Endothelial cell (in vitro differentiated cells): ENCODE measurements at places on chromosomes 4 and X. TPM values are rescaled to one million over a fixed set of nuclear protein-coding genes. Genes with fewer than 3 reads are reported as not detected.

DNA sequence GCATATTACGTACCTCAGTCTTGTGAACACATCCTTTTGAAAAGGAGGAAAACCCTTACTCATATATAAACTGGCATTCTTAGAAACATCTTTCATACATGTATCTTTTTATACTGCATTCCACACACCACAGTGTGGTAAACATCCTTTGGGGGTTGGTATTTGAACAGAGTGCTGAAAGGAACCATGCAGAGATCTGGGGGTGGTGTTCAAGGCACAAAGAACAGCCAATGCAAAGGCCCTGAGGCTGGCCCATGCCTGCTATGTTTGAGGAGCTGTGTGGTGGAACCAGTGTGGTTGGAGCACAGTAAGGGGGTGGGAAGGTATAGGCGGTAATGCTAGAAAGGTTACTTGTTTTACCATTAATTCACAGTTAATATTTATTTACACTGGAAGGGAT, 2.0 kb downstream of the ELK1 start:
- peak overlapping the region; percentile 74 for H3K4me3 ChIP-seq
- H3K27ac ChIP-seq = no peak overlapping the region
- H3K27me3 ChIP-seq = peaks cover 4% of the 10 kb centered on the region
- H3K4me1 ChIP-seq = peaks cover 19% of the 10 kb centered on the region
- no peak for DNase-seq
- H3K36me3 ChIP-seq = peaks cover 12% of the 10 kb centered on the region

DNA sequence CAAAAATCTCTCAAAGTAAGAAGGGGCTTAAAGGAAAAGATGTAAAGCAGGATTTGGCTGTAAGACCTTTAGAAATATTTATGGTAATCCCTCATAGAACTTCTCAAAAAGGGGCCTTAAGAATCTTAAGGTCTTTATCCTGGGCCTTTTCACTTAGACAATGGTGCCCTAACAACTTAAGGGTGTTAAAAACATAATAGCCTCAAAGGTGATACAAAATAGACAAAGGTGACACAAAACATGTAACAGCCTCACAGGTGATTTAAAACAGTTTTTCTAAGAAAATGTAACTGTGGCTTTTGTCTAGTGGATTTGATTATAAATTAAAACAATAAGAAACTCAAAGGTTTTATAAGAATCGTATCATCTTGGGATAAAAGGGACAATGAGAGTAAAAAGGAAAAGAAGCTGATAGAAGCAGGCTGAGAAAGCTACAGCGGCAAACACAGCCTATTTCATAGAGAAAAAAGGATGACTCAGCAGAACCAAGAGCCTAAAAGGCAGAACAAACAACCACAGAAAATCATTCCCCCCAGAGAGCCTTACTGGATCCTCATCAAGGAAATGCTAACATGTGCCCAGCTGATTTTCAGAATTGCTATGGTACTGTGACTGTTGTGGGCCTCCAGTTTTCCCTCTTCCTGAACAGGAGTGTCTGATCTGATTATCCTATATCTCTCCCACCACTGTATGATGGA, 164.3 kb downstream of the STPG2 start:
- H3K27me3 ChIP-seq = no peaks in the 10 kb centered on the region
- DNase-seq = no peak
- H3K4me1 ChIP-seq = no peaks in the 10 kb centered on the region
- no peak overlapping the region for H3K27ac ChIP-seq
- peaks cover 7% of the 10 kb centered on the region for H3K36me3 ChIP-seq

- no peaks in the 10 kb centered on the region for H3K27me3 ChIP-seq
- no peaks in the 10 kb centered on the region for H3K36me3 ChIP-seq
- no peak overlapping the region for H3K4me3 ChIP-seq
- H3K4me1 ChIP-seq = peaks cover 44% of the 10 kb centered on the region
Measured at GRCh38 chr4:83660578-83660977, 124.7 kb downstream of the GPAT3 start.

DNA sequence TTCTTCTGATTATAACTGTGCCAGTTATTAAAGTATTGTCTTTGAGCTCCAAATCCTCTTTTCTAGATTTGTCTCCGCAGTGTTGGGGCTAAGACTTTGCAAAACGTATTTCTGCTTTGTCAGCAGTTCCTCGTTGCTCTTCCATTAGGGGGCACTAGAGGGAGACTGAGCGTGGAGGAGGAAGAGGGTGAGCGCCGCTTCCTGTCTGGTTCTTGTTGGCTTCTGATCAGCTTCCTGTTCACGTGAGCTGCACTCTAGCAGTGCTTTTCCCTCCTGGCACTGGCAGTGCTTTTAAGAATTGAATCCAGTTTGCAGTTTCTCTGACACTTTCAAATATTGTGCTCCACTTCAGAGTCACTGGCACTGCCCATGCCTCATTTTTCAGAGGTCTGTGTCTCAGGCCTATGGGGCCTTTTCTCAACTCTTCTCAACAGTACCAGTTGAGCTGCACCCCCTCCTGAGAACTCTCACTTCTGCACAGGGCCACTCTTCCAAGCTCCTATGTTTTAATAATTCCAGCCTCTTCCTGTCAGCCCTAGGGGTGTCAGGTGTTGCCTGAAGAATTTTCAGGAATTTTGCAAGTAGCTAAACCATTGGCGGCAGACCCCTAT, 54.4 kb upstream of the LCORL start:
- H3K4me3 ChIP-seq = no peak overlapping the region
- no peaks in the 10 kb centered on the region for H3K36me3 ChIP-seq
- no peaks in the 10 kb centered on the region for H3K27me3 ChIP-seq
- H3K27ac ChIP-seq = no peak overlapping the region

DNA sequence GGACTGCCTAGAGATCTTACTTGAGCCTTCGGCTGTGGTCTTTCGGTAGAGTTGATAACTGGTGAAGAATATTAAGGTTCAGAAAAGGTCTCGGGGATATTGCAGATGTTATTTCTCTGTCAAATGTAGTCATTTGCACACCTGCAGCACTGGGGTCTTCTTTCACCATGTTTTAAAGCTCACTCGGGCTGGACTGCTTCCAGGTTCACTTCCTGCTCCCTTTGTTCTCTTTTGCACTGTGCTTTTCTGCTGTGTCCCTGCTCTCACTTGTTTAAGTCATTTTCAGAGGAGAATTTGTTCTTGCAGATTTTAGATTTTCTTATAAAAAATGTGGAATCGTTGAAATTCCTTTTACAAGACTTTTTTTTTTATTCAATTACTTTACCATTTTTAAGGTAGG, 68.5 kb downstream of the BMPR1B start:
- no peaks in the 10 kb centered on the region for H3K27me3 ChIP-seq
- peaks cover 5% of the 10 kb centered on the region for H3K4me1 ChIP-seq
- peak; percentile 8 for DNase-seq

- H3K36me3 ChIP-seq = no peaks in the 10 kb centered on the region
- peaks cover 6% of the 10 kb centered on the region for H3K4me1 ChIP-seq
- DNase-seq = no peak
Measured at GRCh38 chr4:128571747-128572146, 237.8 kb upstream of the JADE1 start.

Gene TMEM184C
- 26.2 TPM for total RNA-seq

Gene NUDT10
- total RNA-seq = 4.1 TPM

Gene CXCL6
- total RNA-seq = 0.15 TPM
